Natural killer cell (primary cell): ENCODE measurements at places on chromosomes 4 and X. TPM values are rescaled to one million over a fixed set of nuclear protein-coding genes. Genes with fewer than 3 reads are reported as not detected.

DOK7 gene
- total RNA-seq = 1.3 TPM

WNK3 gene
- total RNA-seq = 0.13 TPM

TBC1D8B gene
- total RNA-seq = 0.12 TPM

FANCB gene
- total RNA-seq = 9.3 TPM

PSAPL1 gene
- not detected for total RNA-seq

SPANXC gene
- not detected for total RNA-seq

ATP2B3 gene
- not detected for total RNA-seq

HMGN5 gene
- total RNA-seq = 1.3 TPM

SULT1E1 gene
- not detected for total RNA-seq

CT45A3 gene
- total RNA-seq = not detected

BBS7 gene
- 7.5 TPM for total RNA-seq

TEX11 gene
- not detected for total RNA-seq

SPARCL1 gene
- not detected for total RNA-seq
